ENCODE measurements at places on chromosomes 3 and 15. TPM values are rescaled to one million over a fixed set of nuclear protein-coding genes. Genes with fewer than 3 reads are reported as not detected.

Gene HRG
- not detected for polyA plus RNA-seq

Gene ZNF80
- not detected for polyA plus RNA-seq

Gene AGBL1
- not detected for polyA plus RNA-seq

Gene KBTBD13
- polyA plus RNA-seq = not detected

Gene NANOGP8
- polyA plus RNA-seq = 0.15 TPM

Gene LARP6
- 188 TPM for polyA plus RNA-seq

Gene KIF15
- polyA plus RNA-seq = 3.6 TPM

Gene SOX14
- polyA plus RNA-seq = not detected

Gene LDHAL6B
- polyA plus RNA-seq = not detected

Gene IL16
- 3.8 TPM for polyA plus RNA-seq

Gene CKMT1B
- polyA plus RNA-seq = not detected

Gene SEMA3F
- polyA plus RNA-seq = 14.7 TPM

Gene CHRNB4
- polyA plus RNA-seq = not detected

Gene SERINC4
- polyA plus RNA-seq = not detected

Gene RPL39L
- polyA plus RNA-seq = 14.4 TPM

Gene CFAP20DC
- 3.5 TPM for polyA plus RNA-seq

Gene IGSF10
- polyA plus RNA-seq = 0.02 TPM

Gene FOXL2
- 0.07 TPM for polyA plus RNA-seq

Gene DUT
- polyA plus RNA-seq = 35.9 TPM

Gene SAMMSON
- not detected for polyA plus RNA-seq

Gene C3orf80
- not detected for polyA plus RNA-seq

Gene HYKK
- 3.6 TPM for polyA plus RNA-seq

Measured in AG04450 (cell line).